ENCODE measurements at places on chromosomes 12 and 14. TPM values are rescaled to one million over a fixed set of nuclear protein-coding genes. Genes with fewer than 3 reads are reported as not detected.
A peak's percentile ranks its signal among the peaks of the same experiment; 100 is the strongest.

The HEBP1 gene
- 11.5 TPM for total RNA-seq

The ACOT6 gene
- total RNA-seq, result not detected

GRCh38 chr14:34794217-34794616 lies 79.8 kb upstream of the CFL2 start:
- peak overlapping the region; percentile 51 for H3K27ac ChIP-seq
- DNase-seq, result no peak
- H3K27me3 ChIP-seq, result no peaks in the 10 kb centered on the region
- no peak overlapping the region for H3K4me3 ChIP-seq
- H3K4me1 ChIP-seq, result peaks cover 6% of the 10 kb centered on the region

GRCh38 chr12:49583366-49584094 lies 15.6 kb upstream of the MCRS1 start:
- H3K4me3 ChIP-seq, result no peak overlapping the region
- H3K4me1 ChIP-seq, result peaks cover 14% of the 10 kb centered on the region
- no peaks in the 10 kb centered on the region for H3K27me3 ChIP-seq
- DNase-seq, result no peak
- H3K36me3 ChIP-seq, result peaks cover 5% of the 10 kb centered on the region

GRCh38 chr14:61178226-61179060 lies 102.7 kb downstream of the TMEM30B start:
- H3K4me3 ChIP-seq, result peak overlapping the region; percentile 86
- no peaks in the 10 kb centered on the region for H3K36me3 ChIP-seq
- H3K4me1 ChIP-seq, result peaks cover 20% of the 10 kb centered on the region

DNA sequence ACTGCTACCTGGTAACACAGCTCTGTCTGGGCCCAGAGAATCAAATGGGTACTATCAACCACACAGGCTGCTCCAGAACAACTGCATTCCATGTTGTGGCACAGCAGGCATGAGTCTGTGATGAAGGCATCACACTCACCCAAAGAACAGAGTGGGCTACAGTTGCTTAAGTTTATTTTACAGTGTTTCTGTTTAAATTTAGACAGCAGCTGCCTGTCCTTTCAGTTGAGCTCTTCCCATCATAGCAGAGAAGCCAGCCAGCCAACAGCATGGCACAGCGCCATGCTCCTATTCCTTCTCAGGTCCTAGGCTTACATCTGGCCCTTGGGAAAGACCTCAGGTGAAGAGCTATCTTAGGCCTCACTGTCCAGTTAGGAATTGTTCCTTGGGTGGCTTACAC lies 147.0 kb upstream of the FRMD6 start:
- H3K4me1 ChIP-seq, result no peaks in the 10 kb centered on the region
- no peak overlapping the region for H3K27ac ChIP-seq
- H3K4me3 ChIP-seq, result no peak overlapping the region
- H3K27me3 ChIP-seq, result peaks cover 21% of the 10 kb centered on the region
- DNase-seq, result no peak

The ANO2 gene
- total RNA-seq, result not detected

DNA sequence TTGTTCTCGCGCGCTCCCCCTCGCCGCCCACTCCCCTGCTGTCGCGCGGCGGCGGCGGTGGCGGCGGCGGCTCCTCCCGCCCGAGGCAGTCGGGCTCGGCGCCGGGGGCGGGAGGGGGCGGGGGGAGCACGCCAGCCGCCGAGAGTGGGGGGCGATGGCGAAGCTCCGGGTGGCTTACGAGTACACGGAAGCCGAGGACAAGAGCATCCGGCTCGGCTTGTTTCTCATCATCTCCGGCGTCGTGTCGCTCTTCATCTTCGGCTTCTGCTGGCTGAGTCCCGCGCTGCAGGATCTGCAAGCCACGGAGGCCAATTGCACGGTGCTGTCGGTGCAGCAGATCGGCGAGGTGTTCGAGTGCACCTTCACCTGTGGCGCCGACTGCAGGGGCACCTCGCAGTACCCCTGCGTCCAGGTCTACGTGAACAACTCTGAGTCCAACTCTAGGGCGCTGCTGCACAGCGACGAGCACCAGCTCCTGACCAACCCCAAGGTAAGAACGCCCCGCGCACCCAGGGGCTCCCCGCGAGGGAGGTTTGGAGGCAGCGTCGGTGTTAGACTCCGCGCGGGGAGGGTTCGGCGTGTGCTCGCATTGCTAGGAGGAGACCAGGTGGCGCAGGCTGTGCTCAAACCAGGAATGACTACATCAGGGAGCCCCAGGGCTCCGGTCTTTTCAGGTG lies 629 bp downstream of the KCNMB4 start:
- peak; percentile 46 for DNase-seq
- peak overlapping the region; percentile 81 for H3K27ac ChIP-seq
- H3K36me3 ChIP-seq, result peaks cover 2% of the 10 kb centered on the region
- peak overlapping the region; percentile 96 for H3K4me3 ChIP-seq
- H3K4me1 ChIP-seq, result peaks cover 7% of the 10 kb centered on the region
- peaks cover 9% of the 10 kb centered on the region for H3K27me3 ChIP-seq

- H3K27ac ChIP-seq, result no peak overlapping the region
- H3K4me1 ChIP-seq, result no peaks in the 10 kb centered on the region
- H3K4me3 ChIP-seq, result no peak overlapping the region
- peaks cover 1% of the 10 kb centered on the region for H3K36me3 ChIP-seq
- DNase-seq, result no peak
Observed at GRCh38 chr14:67166450-67166853, 22.8 kb upstream of the GARIN2 start.

The SIRT4 gene
- 0.45 TPM for total RNA-seq

The RNF212B gene
- total RNA-seq, result not detected

GRCh38 chr12:131332224-131332623 lies 378.5 kb downstream of the ADGRD1 start:
- H3K4me3 ChIP-seq, result no peak overlapping the region
- H3K27ac ChIP-seq, result no peak overlapping the region
- DNase-seq, result no peak

The APOLD1 gene
- total RNA-seq, result 3.1 TPM

DNA sequence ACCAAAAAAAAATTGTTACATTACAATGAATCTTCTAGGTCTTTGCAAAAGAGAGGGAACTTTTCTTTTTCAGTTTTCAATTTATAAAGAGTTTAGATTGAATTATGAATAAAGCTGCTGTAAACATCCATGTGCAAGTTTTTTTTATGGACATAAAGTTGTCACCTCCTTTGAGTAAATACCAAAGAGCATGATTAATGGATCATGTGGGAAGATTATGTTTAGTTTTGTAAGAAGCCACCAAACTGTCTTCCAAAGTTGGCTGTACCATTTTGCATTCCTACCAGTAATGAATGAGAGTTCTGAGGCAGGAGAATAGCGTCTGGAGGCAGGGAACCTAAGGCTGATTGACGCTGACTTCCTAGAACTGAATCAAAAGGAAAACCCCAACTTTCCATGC lies 30.2 kb downstream of the LEMD3 start:
- H3K4me1 ChIP-seq, result peaks cover 35% of the 10 kb centered on the region
- DNase-seq, result no peak
- peaks cover 5% of the 10 kb centered on the region for H3K36me3 ChIP-seq
- no peak overlapping the region for H3K4me3 ChIP-seq
- H3K27me3 ChIP-seq, result no peaks in the 10 kb centered on the region
- no peak overlapping the region for H3K27ac ChIP-seq

The MSRB3 gene
- 0.22 TPM for total RNA-seq

GRCh38 chr12:71492604-71493003 lies 53.0 kb downstream of the LGR5 start:
- no peak overlapping the region for H3K27ac ChIP-seq
- no peak for DNase-seq

The FLRT2 gene
- total RNA-seq, result not detected

The SMIM41 gene
- total RNA-seq, result not detected

DNA sequence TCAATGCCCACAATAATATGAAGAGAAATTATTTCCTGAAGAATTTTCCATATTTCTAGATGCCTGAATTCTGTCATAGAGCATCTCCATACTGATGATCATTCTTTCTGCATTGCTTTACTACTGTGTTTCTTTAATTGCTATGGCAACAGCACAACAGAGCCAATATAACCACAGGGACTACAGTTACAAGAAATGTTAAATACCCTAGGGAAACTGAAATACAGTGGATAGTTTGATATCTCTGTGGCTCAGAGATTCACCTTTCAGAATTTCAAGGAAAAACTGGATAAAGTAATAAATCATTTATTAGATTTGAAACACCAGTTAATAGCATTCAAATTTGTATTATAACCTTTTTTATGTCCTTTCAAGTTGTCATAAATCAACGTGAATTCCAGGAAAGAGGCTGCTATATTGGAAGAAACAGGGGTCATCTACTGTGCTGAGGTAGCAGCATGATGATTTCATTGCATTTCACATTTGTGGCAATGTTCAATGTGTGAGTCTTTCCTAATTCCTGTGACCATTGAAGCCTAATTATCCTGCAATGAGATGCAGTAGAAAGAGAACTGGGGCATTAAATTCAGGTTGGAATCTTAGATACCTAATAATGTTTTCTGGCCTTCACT lies 267.1 kb downstream of the LRFN5 start:
- no peaks in the 10 kb centered on the region for H3K4me1 ChIP-seq
- no peak for DNase-seq
- no peaks in the 10 kb centered on the region for H3K27me3 ChIP-seq
- H3K4me3 ChIP-seq, result no peak overlapping the region
- no peak overlapping the region for H3K27ac ChIP-seq
- no peaks in the 10 kb centered on the region for H3K36me3 ChIP-seq

DNA sequence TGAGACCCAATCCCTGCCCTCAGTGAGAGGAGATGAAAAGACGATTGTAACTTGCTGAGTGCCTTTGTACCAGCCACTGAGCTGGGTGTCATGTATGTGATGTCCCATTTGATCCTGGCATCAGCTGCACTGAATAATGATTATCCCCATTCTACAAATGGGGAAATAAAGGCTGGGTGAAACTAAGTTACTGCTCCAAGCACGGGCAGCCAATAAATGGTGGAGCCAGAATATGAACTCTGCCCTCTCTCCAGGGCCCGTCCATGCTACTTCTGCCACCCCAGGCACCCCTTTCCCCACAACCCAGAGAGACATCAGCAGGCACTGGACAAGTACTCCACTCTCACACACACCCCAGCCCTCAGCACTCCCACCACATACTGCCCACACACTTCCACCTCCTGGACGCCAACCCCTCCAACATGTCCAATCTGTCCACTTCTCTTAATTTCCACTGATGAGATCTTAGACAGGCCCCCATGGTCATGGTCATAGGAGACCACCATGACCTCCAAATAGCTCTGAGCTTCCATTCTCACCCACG lies 115.8 kb downstream of the DICER1 start:
- no peak for DNase-seq
- no peaks in the 10 kb centered on the region for H3K36me3 ChIP-seq
- peaks cover 58% of the 10 kb centered on the region for H3K27me3 ChIP-seq
- no peak overlapping the region for H3K27ac ChIP-seq
- no peak overlapping the region for H3K4me3 ChIP-seq

DNA sequence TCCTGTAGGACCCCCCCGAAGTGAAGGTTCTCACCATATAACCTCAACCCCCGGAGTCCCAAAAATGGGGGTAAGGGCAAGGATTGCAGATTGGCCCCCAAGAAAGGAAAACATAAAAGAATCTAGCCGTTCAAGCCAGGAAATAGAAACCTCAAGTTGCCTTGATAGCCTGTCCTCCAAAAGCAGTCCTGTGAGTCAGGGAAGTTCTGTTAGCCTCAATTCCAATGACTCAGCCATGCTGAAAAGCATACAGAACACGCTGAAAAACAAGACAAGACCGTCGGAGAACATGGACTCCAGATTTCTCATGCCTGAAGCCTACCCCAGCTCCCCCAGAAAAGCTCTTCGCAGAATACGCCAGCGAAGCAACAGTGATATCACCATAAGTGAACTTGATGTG lies 344.2 kb upstream of the RGS6 start:
- peaks cover 4% of the 10 kb centered on the region for H3K36me3 ChIP-seq
- no peak for DNase-seq
- H3K4me3 ChIP-seq, result no peak overlapping the region

DNA sequence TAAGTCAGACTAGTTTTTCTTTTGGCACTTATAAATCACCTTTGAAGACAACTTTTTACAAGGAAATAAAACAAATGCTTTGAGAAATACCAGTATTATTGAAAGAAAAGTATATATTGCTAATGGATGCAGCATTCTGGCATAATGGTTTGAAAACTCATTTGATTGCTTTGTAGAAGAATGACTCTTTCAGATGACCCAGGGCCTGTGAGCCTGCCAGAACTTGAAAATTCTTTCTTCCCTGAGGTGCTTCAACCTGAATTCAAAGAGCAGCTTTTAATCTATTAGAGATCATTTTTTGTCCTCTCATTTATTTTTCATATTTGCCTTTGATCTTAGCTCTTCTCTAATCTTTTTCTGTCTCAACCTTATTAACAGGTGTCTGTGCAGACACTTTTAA lies 87.4 kb downstream of the LRRK2 start:
- H3K36me3 ChIP-seq, result peaks cover 2% of the 10 kb centered on the region
- DNase-seq, result no peak
- no peak overlapping the region for H3K4me3 ChIP-seq
- no peaks in the 10 kb centered on the region for H3K27me3 ChIP-seq
- H3K4me1 ChIP-seq, result no peaks in the 10 kb centered on the region

The HCAR2 gene
- total RNA-seq, result 0.99 TPM

GRCh38 chr12:119573086-119573485 lies 20.5 kb upstream of the TMEM233 start:
- peaks cover 31% of the 10 kb centered on the region for H3K27me3 ChIP-seq
- H3K4me1 ChIP-seq, result no peaks in the 10 kb centered on the region
- no peaks in the 10 kb centered on the region for H3K36me3 ChIP-seq
- no peak overlapping the region for H3K4me3 ChIP-seq
- no peak overlapping the region for H3K27ac ChIP-seq
- DNase-seq, result no peak

DNA sequence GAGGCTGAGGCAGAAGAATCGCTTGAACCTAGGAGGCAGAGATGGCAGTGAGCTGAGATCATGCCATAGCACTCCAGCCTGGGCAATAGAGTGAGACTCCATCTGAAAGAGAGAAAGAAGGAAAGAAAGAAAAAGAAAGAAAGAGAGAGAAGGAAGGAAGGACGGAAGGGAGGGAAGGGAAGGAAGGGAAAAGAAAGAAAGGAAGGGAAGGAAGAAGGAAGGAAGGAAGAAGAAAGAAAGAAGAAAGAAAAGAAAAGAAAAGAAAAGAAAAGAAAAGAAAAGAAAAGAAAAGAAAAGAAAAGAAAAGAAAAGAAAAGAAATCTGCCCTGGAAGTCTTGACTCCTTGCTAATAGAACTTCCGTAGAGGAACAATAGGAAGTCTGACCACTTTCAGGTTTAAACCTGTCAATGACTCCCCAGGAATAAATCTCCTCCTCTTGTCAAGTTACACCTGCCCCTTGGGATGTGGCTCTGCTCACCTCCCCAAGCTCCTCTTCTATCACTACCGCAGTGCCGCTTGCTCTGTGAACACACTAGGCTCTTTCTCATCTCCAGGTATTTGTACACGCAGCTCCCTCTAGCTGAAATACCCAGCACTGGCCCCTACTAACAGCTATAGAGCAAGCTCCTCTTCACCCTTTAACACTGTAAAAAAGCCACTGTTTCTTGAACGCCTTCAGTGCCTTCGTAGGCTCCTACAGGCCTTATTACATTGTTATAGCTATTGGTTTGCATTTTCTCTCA lies 773.1 kb upstream of the TBX3 start:
- DNase-seq, result no peak
- peaks cover 6% of the 10 kb centered on the region for H3K36me3 ChIP-seq
- H3K27ac ChIP-seq, result no peak overlapping the region
- H3K27me3 ChIP-seq, result peaks cover 12% of the 10 kb centered on the region
- H3K4me1 ChIP-seq, result peaks cover 3% of the 10 kb centered on the region
- no peak overlapping the region for H3K4me3 ChIP-seq

The WDHD1 gene
- total RNA-seq, result 2.7 TPM

The DCAF4 gene
- 27.0 TPM for total RNA-seq

GRCh38 chr14:95235767-95236166 lies 78.4 kb upstream of the DICER1 start:
- no peak for DNase-seq
- no peak overlapping the region for H3K27ac ChIP-seq
- H3K36me3 ChIP-seq, result peaks cover 2% of the 10 kb centered on the region
- H3K27me3 ChIP-seq, result peaks cover 59% of the 10 kb centered on the region
- no peak overlapping the region for H3K4me3 ChIP-seq
